Spinal cord (tissue), 10 donors: ENCODE measurements at places on chromosomes 3 and 15.

DNA sequence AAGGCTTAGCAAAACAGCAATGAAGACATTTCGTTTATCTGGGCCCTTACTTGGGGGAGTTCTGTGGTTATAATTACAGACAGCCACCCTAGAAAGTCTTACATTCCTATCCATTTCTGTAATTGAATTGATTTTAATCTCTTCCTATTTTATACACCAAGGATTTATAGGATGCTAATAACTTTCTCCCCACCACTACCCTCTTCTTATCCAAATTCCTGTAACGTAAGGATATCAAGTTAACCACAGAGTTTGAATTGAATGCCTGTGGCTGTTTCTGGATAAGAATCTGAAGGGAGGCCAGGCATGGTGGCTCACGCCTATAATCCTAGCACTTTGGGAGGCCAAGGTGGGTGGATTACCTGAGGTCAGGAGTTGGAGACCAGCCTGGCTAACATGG, 78.6 kb downstream of the MLH1 start:
- DNase-seq: no peak

DNA sequence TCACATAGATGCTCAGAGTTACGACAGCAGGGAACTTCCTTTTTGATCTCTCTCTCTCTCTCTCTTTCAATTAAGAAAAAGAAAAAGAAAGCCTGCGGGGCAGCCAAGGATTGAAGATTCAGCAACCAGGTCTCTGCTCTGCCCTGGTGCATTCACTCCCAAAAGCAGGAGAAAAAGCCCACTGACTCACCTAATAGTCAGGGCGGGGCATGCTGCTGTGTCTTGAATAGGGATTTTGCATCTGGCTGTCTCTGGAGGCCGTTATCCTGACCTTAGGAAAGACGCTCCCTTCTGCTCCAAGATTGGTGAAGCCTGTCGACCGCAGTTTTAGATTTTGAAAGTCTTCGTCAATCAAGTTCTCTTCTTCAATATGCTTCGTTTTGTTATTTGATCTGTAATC, 20.8 kb upstream of the ITGB5 start:
- no peak for DNase-seq

DNA sequence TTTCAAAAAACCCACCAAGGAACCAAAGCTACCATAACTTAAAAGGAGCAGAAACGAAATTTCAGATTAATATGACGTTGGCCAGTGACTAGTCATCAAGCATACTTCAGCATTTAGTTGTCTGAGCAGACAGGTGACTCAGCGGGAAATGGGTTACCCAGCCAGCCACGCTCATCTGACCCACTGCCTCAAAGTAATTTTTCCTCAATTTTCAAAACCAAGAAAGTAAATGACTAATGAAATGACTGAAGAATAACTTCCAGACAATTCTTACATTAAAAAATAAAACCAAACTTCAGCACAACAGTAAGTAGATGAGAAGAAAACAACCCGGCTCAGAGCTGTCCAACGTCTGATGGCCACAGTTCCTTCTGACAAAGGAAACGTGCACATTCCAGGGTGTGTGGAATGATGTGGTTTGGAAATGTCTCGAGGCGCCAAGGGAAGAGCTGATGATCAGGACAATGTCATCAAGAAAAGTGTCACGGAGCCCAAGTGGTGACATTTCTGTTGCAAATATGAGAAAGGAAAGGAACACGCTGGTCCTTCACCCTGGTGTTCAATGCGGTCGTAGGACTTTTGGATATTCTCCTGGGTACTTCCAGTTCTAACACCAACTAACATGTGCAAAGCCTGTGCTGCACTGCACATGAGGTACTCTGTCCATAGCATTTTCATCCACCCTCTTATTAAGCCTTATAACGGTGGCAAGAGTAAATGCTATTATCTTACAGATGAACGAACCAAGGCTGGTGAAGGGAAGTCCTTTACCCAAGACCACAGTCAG, 79.1 kb downstream of the FOXP1 start:
- DNase-seq: no peak

DNA sequence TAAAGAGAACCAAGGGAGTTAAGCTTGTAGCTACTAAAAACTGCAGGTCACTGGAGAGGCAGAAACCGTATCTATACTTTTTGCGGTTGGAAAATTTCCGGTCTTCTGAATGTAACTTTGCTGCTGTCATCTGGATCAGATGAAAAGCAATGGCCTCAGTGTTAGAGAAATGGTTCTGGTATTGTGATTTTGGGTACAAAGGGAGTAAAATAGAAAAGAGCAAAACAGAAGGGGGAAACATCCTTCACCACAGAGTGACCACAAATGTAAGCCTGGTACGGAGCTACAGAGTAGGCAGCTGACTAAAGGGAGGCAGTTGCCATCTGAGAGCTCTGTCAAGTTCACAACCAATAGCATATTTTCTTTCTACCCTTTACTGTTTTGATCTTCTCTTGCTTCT, 5.6 kb downstream of the CD96 start:
- DNase-seq: no peak

- DNase-seq: no peak
Measured at GRCh38 chr15:101444807-101445508, 44.5 kb downstream of the PCSK6 start.

GRCh38 chr3:175386630-175387029, 527.5 kb downstream of the NAALADL2 start:
- no peak for DNase-seq

GRCh38 chr3:119631516-119631915, 28.9 kb downstream of the POPDC2 start:
- DNase-seq: no peak

GRCh38 chr15:78360367-78360801, 20.2 kb downstream of the CRABP1 start:
- DNase-seq: no peak
